ENCODE measurements at places on chromosomes 1 and 21.
A peak's percentile ranks its signal among the peaks of the same experiment; 100 is the strongest.

DNA sequence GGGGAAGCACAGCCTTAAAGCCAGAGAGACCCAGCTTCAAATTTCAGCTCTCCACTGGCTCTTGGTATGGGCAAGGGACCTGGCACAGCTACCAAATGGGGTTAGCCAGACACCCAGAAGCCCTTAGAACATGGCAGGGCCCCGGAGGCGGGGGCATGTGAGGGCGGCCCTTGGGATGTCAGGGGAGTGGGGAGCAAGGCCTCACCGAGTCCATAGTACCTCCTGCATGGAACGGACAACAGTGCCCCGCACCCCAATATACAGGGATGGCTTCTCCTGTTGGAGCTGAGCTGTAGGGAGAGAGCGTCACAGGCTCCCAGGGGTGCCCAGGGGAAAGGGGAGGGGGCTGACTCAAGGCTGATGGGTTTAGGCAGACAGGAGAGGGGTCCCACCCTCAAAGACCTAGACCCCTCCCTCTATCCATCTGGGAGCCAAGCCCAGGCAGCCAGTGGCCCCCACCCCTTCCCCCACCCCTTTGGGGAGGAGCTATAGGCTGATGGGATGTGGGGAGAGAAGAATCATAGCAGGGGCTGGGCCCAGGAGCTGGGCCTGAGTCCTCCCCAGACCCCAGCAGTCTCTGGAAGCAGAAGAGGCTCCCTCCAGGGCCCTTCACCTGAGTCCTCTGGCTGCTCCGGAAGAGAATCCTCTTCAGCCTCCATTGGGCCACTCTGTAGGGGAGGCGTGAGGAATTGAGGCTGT is 16.5 kb downstream of the SPOCD1 start:
- peak; percentile 74 for DNase-seq

- DNase-seq: no peak
Measured at GRCh38 chr1:44620072-44620471, 54.2 kb downstream of the TMEM53 start.

DNA sequence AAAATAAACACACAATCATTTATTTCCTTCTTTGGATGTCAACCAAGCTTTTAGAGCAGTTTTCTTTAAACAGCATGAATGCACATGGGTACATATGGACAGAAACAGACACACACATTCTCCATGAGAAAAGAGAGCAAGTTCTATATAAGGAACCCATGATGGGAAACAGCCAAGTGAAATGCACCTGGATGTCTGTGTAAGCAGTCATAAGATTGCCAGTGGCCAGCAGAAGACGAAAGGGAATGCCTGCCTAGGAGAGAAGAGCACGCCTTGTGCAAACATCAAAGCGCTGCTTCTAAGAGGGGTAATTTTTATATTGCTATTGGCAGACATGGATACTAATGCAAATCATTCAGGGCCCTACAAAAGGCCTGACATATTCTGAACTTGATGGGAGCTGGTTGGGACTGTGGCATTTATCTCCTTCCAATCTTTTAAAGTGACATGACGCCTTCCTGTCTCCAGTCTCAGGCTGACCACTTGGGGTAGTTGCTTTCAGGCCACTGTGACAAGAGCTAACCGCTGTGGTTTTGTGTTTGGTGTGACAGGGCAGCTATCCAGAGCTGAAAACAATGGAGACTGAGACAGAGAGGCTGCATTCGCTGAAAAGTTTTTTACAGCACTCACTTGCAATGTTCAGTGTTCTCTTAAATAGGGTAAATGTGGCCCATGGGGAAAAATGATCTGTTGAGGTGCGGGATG is 75.0 kb upstream of the DPT start:
- no peak for DNase-seq

GRCh38 chr1:164926107-164926506 is 367.1 kb downstream of the PBX1 start:
- no peak for DNase-seq

GRCh38 chr1:46134660-46135331 is 2.4 kb upstream of the PIK3R3 start:
- no peak for DNase-seq

DNA sequence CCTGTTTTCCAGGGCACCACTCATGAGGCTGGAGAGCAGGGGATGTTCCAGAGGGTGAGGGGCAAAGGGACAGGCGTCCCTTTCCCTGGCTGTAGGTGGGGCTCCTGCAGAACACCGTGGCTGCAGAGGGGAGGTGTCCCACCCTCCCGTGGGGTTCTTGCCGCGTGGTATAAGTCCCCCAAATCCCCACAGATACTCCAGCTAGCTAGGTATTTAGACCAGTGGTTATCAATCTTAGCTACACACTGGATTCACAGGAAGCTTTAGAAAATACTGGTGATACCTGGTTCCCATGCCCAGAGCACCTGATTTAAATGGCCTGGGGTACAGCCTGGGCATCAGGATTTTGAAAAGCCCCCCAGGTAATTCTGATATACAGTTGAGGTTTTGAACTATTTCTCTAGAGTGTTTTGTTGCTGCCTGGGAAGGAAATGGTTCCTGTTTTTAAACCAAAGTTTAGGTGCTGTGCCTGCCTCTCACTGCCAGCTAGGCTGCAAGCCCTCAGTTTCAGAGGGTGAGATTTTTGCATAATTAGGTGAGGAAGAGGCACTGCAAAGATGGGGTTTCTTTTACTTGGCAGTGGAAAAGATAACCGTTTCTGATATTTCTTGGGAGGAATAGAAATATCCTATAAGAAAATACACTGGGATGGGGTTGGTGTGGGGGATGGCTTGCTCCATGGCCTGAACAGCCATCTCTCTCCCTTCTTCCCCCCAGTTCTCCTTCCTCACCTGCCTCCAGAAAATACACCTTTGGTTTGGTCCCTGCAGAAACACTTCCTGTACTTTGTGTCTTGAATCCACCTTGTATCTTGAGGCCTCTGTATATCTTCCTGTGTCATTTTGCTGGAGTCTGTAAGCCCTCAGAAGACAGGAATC is 51.7 kb downstream of the RASSF5 start:
- no peak for DNase-seq

DNA sequence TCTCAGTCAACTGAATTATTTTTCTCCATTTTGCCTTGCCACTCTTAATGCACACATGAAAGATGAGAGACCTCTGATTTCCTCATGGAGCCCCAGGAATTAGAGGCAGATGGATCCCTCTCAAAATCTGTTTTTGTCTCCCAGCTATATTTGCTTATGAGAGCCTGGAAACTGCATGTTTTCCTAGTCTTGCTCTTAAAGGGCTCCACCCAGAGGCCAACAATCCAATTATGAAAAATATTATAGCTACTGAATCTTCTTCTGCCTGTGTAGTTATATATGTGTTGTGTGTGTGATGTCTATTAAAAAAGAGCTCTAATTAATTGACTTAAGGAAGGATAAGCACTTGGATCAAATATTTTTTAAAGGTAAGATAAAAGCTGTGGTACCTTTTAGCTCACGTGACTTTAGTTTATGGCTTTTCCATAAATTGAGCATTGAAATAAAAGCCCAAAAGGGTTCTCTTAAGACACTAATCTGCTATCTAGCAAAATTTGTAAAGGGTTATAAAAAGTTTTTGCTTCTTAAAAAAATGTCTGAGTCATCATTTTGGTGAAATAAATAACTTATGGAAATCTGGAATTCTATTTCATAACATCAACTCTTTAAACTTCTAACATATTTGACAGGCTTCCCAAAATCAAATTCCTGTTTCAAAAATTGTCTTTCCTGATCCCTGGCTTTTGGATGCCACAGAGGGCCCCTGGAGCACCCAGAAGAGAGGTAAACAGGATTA is 31.2 kb upstream of the TSPEAR start:
- no peak for DNase-seq

GRCh38 chr1:11051781-11052511 is 4.9 kb upstream of the MASP2 start:
- DNase-seq: no peak

DNA sequence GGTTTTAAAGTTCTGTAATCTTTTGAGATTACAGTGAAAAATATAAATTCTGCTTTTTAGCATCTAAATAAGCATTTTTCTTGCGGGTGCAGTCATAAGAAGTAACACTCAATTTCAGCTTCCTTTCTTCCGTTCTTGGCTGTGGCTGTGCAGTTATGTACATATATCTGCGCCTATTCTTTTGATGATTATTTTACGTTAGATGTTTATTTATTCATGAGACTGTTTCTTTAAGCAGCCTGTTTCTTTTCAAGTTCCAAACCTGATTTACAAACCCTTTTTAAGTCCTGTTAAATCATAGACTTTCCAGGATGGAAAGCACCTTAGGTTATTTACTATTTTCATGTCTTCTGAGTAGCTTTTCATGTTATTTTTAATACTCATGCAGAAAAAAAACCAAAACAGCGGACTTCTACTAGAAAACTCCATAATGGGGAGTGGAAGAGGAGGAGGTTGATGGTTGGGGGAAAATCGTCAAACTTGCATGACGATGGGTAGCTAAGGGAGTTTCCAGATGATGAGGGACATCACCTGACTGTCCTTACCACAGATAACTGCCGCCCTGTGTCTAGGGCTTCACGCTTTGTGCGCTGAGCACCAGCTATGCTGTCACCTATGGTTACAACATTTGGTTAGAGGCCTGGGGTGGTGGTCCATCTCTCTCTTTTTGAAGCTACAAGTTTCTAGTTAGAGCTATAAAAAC is 2.6 kb downstream of the PRDM2 start:
- no peak for DNase-seq

GRCh38 chr1:94321662-94322061 is 84.3 kb upstream of the ARHGAP29 start:
- DNase-seq: no peak

GRCh38 chr1:47887475-47888293 is 109.5 kb downstream of the TRABD2B start:
- no peak for DNase-seq

- no peak for DNase-seq
Measured at GRCh38 chr1:231351816-231352215, 13.7 kb downstream of the SPRTN start.

- no peak for DNase-seq
Measured at GRCh38 chr1:183834568-183834967, 29.6 kb downstream of the RGL1 start.

DNA sequence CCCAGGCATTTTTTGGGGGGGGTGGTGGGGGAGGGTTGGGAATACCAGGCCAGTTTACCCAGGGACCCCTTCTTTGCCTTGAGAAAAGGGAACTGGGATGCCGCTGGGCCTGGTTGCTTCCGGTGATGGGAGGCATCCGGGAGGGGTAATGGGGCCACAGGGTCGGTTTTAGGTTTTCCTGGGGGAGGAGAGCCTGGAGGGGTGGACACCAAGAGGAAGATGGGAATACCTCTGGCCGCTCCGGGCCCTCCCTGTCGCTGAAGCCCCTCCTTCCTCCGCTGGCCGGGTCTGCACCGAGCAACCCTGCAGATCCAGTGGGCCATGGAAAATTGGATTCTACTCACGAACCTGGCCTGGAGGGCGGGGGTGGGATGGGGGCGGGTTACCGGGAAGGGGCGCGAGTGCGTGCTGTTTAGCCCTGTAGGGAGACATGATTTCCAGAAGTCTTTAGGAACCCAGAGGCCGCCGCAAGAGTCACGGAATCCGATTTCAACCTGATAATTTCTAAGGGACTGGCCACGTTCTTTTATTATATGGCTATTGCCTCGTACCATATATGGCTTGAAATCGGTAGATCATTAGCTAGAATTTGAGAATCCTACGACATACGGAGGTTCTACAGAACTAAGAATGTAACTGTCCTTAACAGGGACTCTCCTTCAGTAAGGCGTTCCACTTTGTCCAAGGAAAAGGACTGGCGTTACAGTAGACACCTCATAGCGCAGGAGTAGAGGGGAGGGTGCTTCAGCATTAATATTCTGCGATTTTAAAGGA is 749 bp downstream of the AKIRIN1 start:
- no peak for DNase-seq

DNA sequence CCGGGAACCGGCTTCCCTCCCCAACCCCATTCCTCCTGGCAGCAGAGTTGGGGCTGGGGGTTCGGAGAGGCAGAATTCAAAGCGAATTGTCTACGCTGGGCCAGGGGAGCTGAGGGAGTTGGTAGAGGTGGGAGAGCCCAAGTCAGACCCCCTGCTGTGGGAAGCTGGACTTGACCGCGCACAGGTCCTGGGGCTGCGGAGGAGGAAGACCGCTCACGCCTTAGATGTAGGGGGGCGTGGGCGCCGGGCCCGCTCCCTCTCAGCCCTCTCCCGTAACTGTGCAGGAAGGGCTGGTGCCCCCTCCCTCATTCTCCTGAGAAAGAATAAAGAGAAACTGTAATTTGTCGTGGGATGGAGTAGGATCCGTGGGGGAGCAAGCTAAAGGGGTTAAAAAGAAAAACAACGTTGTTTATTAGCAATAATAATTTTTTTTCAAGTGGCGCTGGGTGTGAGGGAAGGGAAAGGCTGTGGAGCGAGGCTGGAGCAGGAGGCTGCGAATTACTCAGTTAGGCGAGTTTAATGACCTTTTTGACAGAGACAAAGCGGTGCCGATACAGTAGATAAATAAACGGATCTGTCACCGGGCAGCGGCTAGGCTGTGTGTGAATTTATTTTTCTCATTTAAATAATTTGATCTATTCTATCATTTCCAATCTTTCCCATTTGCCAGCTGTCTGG is 838 bp upstream of the GRIK3 start:
- DNase-seq: no peak

- DNase-seq: no peak
Measured at GRCh38 chr1:166384948-166385347, 218.1 kb upstream of the FAM78B start.

GRCh38 chr1:15835205-15835740 is 12.2 kb upstream of the SPEN start:
- DNase-seq: no peak

GRCh38 chr1:47585141-47585902 is 147.5 kb downstream of the FOXD2 start:
- peak; percentile 27 for DNase-seq

GRCh38 chr1:19165501-19165900 is 44.6 kb downstream of the UBR4 start:
- no peak for DNase-seq

DNA sequence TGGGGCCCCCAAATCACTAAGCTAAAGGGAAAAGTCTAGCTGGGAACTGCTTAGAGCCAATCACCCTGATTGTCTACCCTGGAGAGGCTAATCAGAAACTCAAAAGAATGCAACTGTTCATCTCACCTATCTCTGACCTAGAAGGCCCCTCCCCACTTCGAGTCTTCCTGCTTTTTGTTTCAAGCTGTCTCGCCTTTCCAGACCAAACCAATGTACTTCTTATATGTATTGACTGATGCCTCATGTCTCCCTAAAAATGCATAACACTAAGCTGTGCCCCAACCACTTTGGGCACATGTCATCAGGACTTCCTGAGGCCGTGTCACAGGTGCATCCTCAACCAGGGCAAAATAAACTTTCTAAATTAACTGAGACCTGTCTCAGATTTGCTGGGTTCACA is 209.5 kb downstream of the APP start:
- DNase-seq: no peak

- no peak for DNase-seq
Measured at GRCh38 chr21:37711286-37711829, 204.9 kb downstream of the KCNJ6 start.

- no peak for DNase-seq
Measured at GRCh38 chr1:36448530-36449056, 1.7 kb downstream of the OSCP1 start.

DNA sequence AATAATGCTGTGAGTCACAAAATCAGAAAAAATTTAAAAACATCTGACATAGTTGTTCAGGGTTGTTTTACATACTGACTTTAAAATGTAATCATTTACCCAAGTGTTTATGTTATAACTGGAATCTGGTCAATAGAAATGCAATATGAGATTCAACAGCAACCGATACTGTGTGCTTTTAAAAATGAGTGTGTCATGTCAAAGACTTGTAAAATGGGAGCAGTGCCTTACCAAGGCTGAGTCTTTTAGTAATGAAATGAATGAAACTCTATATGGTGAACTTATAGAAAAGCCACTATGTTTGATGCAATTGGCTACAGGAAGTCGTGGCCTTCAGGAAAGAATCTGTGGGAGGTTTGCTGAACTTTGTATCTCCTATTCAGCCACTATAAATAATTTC is 570.2 kb downstream of the DPYD start:
- DNase-seq: no peak

All from osteocyte (in vitro differentiated cells).